CD4-positive, alpha-beta T cell treated with Interleukin-6 for 4 hours (primary cell): ENCODE measurements at places on chromosomes 5 and 9.

GRCh38 chr5:17282283-17283120, 65.1 kb downstream of the BASP1 start:
- no peak for DNase-seq

DNA sequence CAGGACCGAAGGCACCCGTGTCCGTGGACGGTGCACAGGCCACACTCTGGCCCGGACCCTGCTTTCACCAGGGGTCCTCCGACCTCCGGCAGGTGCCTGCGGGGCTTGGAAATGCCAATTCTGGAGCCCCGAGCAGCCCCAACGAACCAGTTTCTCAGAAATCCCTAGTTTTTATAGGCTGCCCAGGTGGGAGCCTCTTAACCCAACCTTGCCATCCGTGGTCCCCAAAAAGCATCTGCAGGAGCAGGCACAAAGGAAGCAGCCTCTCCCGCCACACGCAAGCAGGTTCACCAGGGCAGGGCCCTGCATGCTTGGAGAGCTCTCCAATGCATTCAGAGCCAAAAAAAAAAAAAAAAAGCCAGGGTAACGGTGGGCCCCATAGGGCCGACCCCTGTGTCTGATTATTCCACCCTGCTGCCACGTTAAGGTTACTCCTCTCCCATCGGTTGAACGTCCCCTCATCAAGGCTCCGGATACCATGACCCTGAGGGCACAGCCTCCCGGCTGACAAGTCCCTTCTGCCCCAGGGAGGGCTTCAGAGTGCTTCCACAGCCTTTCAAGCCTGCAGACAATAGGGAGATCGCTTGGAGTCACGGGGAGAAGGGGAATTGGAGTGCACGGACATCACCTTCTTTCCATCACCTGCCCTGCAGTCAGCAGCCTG, 796 bp upstream of the TPRN start:
- no peak for DNase-seq

DNA sequence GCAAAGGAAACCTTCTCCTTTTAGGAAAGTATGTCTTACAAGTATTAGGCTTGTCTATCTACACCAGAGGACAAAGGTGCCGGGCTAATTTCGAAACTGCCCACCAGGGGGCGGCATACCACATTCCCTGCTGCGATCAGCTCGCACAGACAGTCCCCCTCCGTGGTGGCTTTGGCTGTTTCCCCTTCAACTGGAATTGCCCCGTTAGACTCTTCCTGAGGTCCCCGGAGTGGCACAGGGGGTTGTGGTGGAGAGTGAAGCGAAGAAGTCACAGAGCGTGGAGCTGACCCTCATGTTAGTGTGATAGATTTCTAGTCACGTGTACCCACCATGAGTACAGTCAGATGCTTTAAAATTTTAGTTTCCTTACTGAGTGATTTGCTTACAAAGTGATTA, 17.5 kb downstream of the PTTG1 start:
- peak; percentile 91 for DNase-seq

DNA sequence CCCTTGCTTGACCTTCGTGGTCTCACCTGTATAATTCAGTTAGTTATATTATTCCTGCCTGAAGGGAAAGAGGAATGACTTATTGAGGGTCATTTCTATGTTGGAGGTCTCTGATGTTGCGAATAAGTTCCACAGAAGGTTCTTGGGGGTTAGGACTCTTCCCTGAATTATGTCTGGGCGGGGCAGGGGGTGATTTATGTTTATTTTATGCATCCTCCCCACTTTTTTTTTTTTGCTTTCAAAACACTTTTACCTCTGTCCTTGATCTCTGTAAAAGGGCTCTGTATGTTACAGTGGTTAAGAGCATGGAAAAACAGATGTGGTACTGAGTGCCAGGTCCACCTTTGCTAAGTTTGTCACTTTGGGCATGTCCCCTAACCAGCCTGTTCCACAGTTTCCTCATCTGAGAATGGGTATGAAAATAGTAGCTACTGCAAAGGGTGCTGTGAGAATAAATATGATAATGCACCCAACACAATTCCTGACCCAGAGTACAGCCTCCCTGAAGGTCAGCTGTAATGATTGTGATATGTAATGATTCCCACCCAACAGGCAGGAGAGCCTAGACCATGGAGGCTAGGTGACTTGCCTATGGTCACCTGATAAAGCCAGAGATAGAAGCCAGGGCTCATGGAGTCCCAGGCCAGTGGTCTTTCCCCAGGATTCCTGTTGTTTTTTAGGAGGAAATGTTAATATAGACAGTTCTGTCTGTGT, 54.8 kb downstream of the SLC22A5 start:
- no peak for DNase-seq

- no peak for DNase-seq
These were observed 45.5 kb upstream of the IFNE start for GRCh38 chr9:21527579-21527978.

DNA sequence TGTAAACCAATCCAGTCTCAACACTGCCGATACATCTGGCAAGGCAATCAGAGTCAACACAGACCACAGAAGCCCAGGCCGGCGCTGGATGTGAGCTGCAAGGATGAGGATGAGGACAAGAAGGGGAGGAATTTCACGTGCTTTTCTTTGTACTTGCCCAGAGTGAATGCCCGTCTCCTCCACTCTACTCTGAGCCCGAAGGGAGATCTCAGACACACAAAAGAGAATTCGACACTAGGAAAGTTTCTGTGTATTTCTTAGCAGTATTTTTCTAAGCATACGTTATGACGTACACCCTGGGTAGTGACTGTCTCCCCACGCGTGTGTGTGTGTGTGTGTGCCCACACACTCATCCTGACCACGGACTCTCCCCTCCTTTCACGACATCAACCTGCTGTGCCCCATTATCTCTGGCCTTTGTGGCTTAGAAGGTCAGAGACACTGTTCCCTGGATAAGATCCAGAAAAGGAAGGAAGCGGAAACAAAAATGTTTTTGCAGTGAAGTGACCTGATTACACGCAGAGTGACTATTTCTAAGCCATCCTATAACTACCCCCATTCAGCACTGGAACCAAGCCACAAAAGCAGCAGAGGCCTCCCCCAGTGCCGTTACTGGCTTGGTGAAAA, 227.3 kb upstream of the DAPK1 start:
- DNase-seq = no peak

DNA sequence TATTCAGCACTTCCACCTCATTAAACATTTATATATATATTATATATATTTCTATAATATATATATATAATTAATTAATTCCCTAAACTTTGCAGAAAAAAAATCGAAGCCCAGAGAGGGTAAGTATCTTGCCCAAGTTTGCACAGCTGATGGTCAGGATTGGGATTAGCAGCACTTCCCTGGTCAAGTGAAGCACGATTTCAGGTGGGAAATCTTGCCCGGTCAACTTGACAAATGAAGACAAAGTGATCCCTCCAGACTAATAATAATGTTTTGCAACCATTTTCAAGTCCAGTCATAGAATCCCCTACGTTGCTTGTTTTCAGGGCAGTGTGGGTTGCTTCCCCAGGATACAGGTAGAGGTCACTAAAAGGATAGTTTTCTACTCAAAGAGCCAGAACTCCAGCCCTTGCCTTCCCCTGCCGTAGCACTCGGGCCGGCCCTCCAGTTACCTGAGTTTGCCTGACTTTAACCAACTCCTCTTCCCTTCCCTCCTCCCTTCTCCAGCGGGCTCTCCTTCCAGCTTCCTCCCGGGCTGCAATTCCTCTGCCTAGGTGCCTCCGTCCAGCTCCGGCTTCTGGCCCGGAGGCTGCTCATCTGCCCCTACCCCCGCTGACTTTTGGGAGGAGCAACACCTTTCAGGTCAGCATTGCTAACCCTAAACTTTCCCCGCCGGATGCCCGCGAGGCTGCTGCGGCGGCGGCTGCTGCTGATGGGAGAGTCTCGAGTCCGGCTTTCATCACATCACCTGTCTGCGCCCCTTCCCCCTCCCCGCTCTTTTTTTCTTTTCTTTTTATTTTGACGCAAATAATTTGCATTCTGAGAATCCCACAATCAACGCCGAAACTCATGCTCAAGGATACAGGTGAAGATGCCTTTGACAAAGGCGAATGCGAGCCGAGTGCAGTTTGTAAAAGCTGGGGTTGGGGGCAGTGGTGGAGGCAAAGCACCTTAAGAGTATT, 930 bp downstream of the PRLR start:
- no peak for DNase-seq

DNA sequence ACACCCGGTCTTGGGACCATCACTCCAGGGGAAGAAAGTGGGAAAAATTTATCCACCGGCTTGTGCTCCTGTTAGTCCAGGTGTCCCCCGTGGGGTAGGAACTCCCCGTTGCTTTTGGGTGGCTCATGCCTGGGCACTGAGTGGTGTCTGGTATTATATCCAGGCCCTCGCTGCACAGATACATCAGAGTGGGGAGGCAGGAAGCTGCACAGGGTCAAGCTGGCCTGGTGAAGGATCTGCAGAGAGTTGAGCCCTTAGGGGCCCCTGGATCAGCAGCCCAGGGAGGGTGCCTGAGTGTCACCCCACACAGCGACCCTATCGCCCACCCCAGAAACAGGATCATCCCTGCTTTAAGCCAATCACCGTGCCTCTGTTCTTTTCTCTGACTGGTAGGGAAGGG, 24.4 kb upstream of the COL5A1 start:
- DNase-seq = no peak

- DNase-seq = no peak
These were observed 96.1 kb upstream of the SGCD start for GRCh38 chr5:156230887-156231286.

DNA sequence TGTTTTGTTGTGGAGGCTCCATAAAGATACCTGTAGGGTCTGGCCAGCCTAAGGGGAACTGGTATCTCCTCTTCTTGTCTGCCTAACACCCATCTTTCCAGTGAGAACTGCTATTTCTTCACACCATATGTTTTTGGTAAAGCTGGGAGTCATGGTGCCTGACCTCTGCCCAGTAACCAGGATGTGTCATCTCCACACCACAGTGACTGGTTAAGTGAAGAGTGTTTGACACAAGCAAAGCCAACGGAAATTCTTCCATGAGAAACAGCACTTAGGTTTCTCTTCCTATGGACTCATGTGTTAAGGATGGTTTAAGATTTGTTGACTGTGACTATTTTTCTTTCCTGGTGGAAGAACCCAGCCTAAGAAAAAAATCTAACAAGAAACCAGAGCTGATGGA, 111.5 kb downstream of the HTR4 start:
- DNase-seq = no peak
